ENCODE measurements at places on chromosomes 2 and 18. TPM values are rescaled to one million over a fixed set of nuclear protein-coding genes. Genes with fewer than 3 reads are reported as not detected.

The IL36G gene
- total RNA-seq: 2.8 TPM

The SLC11A1 gene
- 4.8 TPM for total RNA-seq

The PLB1 gene
- 3.0 TPM for total RNA-seq

The NPAS2 gene
- total RNA-seq: 103 TPM

The ANKRD30BL gene
- not detected for total RNA-seq

DNA sequence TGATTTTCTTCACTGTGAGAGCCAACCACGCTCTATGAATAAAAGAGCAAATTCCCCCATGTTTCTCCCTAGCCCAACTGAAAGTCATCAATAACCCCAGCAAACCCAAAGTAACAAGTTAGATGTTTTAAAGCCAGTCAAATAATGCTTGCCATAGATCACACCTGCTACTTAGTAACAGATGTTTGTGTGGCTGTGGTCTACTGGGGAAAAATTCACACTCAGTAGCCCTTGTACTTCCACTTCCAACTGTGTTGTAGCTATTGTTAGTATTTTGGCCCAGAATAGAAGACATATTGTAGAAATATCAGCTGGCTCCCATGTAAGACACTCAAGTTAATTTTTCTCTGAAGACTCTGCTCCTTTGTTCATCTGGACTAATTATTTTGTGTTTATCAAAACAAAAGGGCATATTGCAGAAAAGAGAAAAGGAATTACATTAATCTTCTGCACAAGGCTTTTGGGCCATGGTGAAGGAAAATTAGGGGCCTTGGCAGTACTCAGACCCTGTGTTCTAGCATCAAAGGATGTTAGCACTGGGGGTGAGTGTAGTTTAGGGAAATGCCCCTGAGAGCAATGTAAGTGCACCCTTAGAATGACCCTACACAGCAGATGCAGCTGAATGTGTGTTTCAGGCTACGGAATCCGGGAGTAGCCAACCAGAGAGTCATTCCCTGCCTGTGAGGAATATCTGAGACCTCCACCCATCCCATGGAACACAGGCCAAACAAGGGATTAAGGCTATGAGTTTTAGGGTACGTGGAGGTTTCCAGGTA, 521.9 kb downstream of the EPHA4 start:
- no peaks in the 10 kb centered on the region for H3K4me1 ChIP-seq
- no peak overlapping the region for H3K4me3 ChIP-seq
- no peaks in the 10 kb centered on the region for H3K27me3 ChIP-seq
- DNase-seq: no peak

DNA sequence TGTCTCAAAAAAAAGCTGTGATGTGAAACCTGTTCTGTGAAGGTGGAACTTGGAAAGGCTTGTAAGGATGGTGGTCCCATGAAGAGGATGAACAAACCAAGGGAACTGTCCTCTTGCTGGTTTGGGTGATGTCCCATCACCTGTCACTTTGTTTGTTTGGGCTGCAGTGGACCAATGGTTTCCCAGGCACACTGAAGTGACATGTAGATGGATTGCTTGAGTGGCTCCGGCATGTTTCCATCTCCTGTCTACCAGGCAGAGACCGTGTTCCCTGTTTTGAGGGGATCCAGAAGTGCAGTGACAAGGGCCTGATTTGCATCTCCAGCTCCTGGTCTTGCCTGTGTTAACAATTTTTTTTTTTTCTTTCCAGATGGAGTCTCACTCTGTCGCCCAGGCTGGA, 8.9 kb downstream of the NEDD4L start:
- H3K4me3 ChIP-seq: no peak overlapping the region
- no peaks in the 10 kb centered on the region for H3K27me3 ChIP-seq
- no peak for DNase-seq
- no peaks in the 10 kb centered on the region for H3K36me3 ChIP-seq

DNA sequence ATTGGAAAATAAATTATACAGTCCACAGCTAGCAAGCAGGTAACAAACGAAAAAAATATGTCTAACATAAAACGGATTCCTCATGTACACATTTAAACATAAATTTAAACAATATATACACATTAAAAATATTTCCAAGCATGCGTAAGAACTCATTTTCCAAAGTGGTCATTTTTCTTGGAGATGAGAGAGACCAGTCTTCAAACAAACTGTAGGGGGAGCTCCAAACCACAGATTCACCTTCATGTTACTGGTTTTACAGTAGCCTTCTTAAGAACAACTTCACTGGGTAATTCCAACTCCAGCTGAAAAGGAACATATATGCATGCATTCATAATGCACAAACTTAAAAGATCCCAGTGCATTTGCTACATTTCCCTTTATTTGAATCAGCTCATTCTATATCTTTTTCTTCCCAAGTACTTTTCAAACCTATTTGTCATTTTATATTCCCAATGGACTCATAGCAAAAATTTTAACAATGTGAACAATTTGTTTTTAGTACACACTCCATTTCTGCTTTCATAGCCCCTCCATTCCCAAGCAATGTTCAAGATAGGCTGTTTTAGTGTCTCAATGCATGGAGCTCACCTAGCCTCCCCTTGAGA, 4.7 kb upstream of the STAMBP start:
- DNase-seq: peak; percentile 16
- no peaks in the 10 kb centered on the region for H3K36me3 ChIP-seq
- H3K27me3 ChIP-seq: peaks cover 3% of the 10 kb centered on the region
- H3K4me1 ChIP-seq: no peaks in the 10 kb centered on the region
- H3K4me3 ChIP-seq: no peak overlapping the region

DNA sequence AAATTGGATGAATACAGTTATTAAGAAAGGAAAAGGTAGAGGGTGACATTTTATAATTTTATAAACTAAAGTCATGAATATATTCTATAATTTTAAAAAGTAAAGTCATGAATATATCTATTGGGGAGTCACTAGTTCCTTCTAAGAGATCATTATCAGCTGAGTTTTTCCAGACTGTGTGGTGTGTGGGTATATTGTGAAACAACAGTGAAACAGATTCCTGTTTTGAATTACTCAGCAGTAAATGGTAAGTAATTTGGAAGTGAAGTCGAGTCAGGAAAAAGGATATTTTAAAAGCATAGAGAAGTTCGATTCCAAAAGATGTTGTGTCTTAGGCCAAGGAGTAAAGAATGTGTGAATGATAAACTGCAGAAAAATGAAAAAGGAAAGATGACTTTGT, 1018.2 kb upstream of the NXPH2 start:
- DNase-seq: no peak
- H3K36me3 ChIP-seq: no peaks in the 10 kb centered on the region
- H3K4me3 ChIP-seq: no peak overlapping the region
- no peaks in the 10 kb centered on the region for H3K4me1 ChIP-seq
- no peak overlapping the region for H3K27ac ChIP-seq

Data from transverse colon (tissue), 4 donors.